Myometrial cell (primary cell): ENCODE measurements at places on chromosomes 4 and X. TPM values are rescaled to one million over a fixed set of nuclear protein-coding genes. Genes with fewer than 3 reads are reported as not detected.

Gene TMEM35A
- total RNA-seq = 1.2 and 2.7 TPM in 2 replicates

Gene P2RY4
- total RNA-seq = not detected in 2 replicates

Gene AMTN
- not detected in 2 replicates for total RNA-seq

Gene HUWE1
- 61.1 and 79.9 TPM in 2 replicates for total RNA-seq

Gene TMPRSS11A
- total RNA-seq = not detected in 2 replicates

Gene STPG2
- not detected in 2 replicates for total RNA-seq

Gene GAGE12C
- not detected in 2 replicates for total RNA-seq

Gene RRH
- not detected in 2 replicates for total RNA-seq

Gene POF1B
- not detected in 2 replicates for total RNA-seq

Gene SEPTIN11
- 135 and 168 TPM in 2 replicates for total RNA-seq

Gene CT45A2
- not detected in 2 replicates for total RNA-seq

Gene ASB5
- total RNA-seq = not detected in 2 replicates

Gene ASB9
- 0.29 and 0.89 TPM in 2 replicates for total RNA-seq

Gene CT45A10
- total RNA-seq = not detected in 2 replicates

Gene MAGEC2
- not detected in 2 replicates for total RNA-seq

Gene MSANTD1
- total RNA-seq = not detected in 2 replicates

Gene ATP2B3
- total RNA-seq = not detected in 2 replicates

Gene ARAP2
- total RNA-seq = 1.4 and 1.9 TPM in 2 replicates

Gene CXorf38
- total RNA-seq = 19.0 and 21.3 TPM in 2 replicates

Gene TLR3
- 5.5 and 8.6 TPM in 2 replicates for total RNA-seq

Gene GABRA4
- total RNA-seq = not detected in 2 replicates

Gene AMER1
- 0.58 and 0.89 TPM in 2 replicates for total RNA-seq

Gene SLIT2
- total RNA-seq = 37.8 and 47.0 TPM in 2 replicates

Gene MTMR8
- not detected in 2 replicates for total RNA-seq

Gene OPRPN
- total RNA-seq = not detected in 2 replicates

Gene CTAG2
- not detected in 2 replicates for total RNA-seq

Gene ASIC5
- not detected in 2 replicates for total RNA-seq

Gene SLC10A6
- total RNA-seq = not detected in 2 replicates

Gene HTR2C
- total RNA-seq = not detected in 2 replicates

Gene NMU
- not detected in 2 replicates for total RNA-seq

Gene ADH1B
- 0.29 and 1.2 TPM in 2 replicates for total RNA-seq

Gene DGKK
- total RNA-seq = not detected in 2 replicates

Gene UGT2B17
- not detected in 2 replicates for total RNA-seq

Gene GRSF1
- total RNA-seq = 68.9 and 90.2 TPM in 2 replicates

Gene DSPP
- not detected in 2 replicates for total RNA-seq

Gene ATP8A1
- total RNA-seq = 0.35 and 0.58 TPM in 2 replicates

Gene GLA
- total RNA-seq = 40.4 and 53.7 TPM in 2 replicates

Gene CLDN34
- 2.7 TPM in 1 of 2 replicates, not detected in the other for total RNA-seq

Gene PCDH18
- total RNA-seq = 65.7 and 88.6 TPM in 2 replicates

Gene GYPA
- total RNA-seq = not detected in 2 replicates

Gene SPINK2
- total RNA-seq = not detected in 2 replicates

Gene NXF2B
- total RNA-seq = not detected in 2 replicates

Gene OPN1MW2
- not detected in 2 replicates for total RNA-seq

Gene CT83
- total RNA-seq = not detected in 2 replicates

Gene SH3RF1
- 14.5 and 15.0 TPM in 2 replicates for total RNA-seq

Gene SPON2
- 454 and 490 TPM in 2 replicates for total RNA-seq

Gene INTU
- total RNA-seq = 3.5 and 42.2 TPM in 2 replicates

Gene SMIM43
- total RNA-seq = under 0.01 TPM in 1 of 2 replicates, not detected in the other

Gene SRPK3
- total RNA-seq = 0.35 TPM in 1 of 2 replicates, not detected in the other
